ENCODE measurements at places on chromosomes 11 and 22.

DNA sequence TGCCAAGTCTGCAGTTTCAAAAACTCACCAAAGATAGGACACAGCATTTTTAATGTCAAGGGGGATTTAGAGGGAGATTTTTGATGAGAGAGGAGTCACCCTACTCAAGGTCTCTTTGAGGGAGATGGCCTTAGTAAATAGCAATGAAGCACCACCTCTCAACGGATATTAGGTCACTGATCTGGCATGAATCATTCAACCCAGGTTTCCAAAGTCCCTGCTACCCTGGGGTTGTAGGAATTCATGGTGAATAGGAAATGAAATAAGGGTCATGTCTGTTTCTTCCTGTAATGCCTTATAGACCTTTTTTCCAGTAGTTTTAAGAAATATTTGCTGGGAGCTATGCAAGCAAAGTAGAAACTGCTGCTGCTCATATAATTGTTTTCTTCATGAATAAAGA is 2154.9 kb downstream of the LRRC4C start:
- DNase-seq, result no peak

GRCh38 chr11:12922418-12922817 is 86.7 kb upstream of the RASSF10 start:
- DNase-seq, result no peak

GRCh38 chr11:30587269-30587812 is 1.2 kb upstream of the MPPED2 start:
- no peak for DNase-seq

- DNase-seq, result no peak
Measured at GRCh38 chr11:32706985-32707741, 87.3 kb downstream of the CCDC73 start.

GRCh38 chr11:129652835-129653234 is 162.8 kb upstream of the TMEM45B start:
- no peak for DNase-seq

GRCh38 chr11:71235719-71236118 is 16.7 kb downstream of the SHANK2 start:
- no peak for DNase-seq

- DNase-seq, result no peak
Measured at GRCh38 chr22:48644108-48644507, 1183.6 kb downstream of the BRD1 start.

DNA sequence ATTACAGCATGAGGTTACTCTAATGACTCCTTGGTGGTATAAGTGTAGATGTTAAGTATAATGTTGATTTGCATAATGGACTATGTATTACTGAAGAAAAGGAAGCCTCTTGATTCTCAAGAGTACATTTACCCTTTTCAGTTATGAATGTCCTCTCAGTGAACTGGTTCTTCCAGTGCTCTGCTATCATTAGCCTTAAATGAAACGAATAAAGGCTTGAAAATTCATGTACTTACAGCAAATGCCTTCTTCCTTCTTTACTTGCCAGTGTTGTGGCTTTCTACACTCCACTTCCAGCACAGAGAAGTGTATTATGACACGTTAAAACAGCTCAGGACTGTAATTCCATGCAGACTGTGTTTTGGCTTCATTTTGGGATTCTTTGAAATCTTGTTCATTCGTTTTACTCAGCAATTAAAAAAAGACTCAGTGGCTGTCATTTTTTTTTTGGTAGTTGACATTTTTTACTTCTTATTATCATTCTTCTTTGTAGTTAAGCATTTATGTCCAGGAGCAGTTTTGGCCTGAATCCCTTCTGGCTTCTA is 96.9 kb downstream of the MTMR3 start:
- DNase-seq, result no peak

GRCh38 chr22:18101536-18101935 is 9.1 kb upstream of the TUBA8 start:
- DNase-seq, result no peak

DNA sequence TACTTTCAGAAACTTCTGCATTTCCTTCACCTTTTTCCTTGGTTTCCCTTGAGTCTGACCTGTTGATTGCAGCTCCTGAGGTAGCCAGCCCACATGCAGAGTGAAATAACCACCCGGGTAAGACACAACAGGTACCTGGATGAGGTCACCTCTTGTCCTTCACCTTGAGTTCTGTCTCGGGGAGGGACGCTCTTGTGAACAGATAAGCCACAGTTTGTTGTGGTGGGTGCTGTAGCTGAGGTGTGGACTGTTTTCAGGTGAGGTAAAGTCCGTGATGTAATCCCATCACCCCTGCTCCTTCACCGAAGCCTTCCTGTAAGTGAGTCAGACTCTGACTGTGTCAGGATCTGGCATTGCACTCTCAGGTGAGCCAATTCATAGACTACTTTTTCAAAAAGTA is 183.1 kb downstream of the NAV2 start:
- DNase-seq, result no peak

- DNase-seq, result peak; percentile 31
Measured at GRCh38 chr11:64566042-64566914, 24.7 kb upstream of the SLC22A12 start.

GRCh38 chr11:10304495-10305261 is at the start of gene ADM:
Gene ADM, plus strand, starts transcription at chr11:10305073. Its CDS starts 628 bp downstream, at chr11:10305701.
- DNase-seq, result peak; percentile 39

GRCh38 chr11:70420008-70420464 is 21.7 kb downstream of the CTTN start:
- DNase-seq, result no peak

- no peak for DNase-seq
Measured at GRCh38 chr11:11279956-11280689, 72.9 kb downstream of the CSNK2A3 start.

- DNase-seq, result no peak
Measured at GRCh38 chr11:66101066-66101464, 31.0 kb downstream of the PACS1 start.

DNA sequence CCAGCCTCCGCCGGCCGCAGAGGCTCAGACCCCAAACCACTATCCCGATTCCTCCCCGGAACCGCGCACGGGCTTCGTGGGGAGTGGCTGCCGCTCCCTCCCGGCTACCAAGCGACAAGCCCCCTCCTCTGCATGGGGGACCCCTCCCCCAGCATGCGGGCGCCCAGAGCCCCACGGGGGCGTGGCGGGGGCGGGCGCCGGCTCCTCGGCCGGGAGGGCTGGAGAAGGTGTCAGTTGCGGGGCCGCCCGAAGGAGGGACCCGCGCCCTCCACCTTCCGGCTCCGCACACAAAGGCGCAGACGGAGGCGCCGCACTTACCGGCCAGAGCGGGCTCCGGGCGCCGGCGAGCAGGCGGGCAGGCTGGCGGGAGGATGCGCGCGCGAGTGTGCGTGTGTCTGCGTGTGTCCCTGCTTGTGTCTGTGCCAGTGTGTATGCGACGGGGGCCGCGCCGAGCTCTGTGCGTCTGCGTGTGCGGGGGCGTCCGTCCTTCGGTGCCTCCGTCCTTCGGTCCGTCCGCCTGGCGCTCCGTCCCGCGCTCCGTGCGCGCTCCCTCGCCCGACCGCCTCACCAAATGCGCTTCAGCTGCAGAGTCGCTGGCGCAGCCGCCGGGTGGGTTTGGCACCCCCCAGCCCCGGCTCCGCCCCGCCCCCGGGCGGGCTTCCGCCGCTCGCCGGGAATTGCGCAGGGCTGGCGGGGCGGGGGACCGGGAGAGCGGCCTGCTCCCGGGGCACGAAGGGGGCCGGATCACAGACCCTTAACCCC is at the start of gene PTPN5:
TSS of gene PTPN5 (minus strand) at position 592 of the 762 bp plus-strand sequence. CDS start 19,840 bp downstream, outside the sequence.
- DNase-seq, result no peak

- DNase-seq, result no peak
Measured at GRCh38 chr11:34757026-34757451, 136.1 kb downstream of the EHF start.

DNA sequence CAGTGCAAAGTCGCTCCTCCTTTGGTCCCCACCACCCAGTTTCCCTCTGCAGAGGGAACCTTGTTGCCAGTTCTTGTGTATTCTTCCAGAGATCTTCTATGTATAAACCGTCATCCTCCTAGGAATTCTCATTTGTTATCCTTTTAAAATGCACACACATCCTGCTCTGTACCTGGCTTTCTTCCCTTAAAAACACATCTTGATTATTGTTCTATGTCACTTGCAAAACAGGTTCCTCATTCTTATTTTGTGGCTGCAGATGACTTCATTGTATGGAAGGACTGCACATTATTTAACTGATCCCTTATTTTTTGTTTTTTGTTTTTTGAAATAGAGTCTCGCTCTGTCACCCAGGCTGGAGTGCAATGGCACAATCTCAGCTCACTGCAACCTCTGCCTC is 26.6 kb upstream of the SYT7 start:
- no peak for DNase-seq

DNA sequence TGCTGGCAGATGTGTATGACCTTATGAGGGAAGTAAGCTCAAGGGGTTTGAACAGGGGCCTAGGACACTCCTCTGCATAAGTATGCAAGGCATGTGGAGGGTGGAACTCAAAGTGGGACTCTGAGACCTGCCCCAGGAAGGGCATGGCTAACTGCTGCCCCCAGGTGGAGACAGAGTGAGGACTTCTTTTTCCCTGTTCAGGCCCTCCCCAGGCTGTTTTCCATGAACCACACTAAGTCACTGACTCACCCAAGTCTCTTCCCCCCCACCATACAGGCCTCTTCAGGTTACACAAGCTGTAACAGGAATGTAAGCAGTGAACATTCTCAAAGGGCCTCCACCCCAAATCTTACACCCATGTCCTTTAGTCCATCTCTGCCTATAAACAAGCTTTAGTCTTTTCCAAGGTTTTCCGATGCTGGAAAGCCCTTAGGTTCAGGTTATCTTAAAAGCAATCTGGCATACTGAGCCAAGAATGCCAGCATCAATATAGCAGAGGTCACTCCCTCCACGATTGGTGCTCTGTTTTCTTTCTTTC is 13.1 kb downstream of the EEF1G start:
- no peak for DNase-seq

DNA sequence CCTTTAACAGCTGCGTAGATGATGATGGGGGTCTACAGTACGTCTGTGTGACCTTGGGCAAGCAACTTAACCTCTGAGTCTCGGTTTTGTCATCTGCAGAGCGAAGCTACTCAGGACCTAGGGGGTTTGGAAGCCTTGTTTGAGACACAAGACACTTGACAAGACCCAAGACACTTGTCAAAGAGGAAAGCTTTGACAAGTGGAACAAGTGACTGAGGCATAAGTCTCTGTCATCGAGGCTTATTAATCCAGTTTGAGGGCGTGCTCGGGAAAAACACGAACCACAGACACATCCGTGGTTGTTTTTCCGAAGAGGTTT is 732 bp upstream of the PC start:
- no peak for DNase-seq

- no peak for DNase-seq
Measured at GRCh38 chr22:26597026-26597425, 7.1 kb upstream of the TPST2 start.

- no peak for DNase-seq
Measured at GRCh38 chr11:118155776-118156530, 3.3 kb upstream of the SCN4B start.

- no peak for DNase-seq
Measured at GRCh38 chr11:60169264-60169915, 13.5 kb downstream of the MS4A6A start.

- no peak for DNase-seq
Measured at GRCh38 chr22:29457730-29458129, 19.3 kb downstream of the RFPL1 start.
